ENCODE measurements at places on chromosomes 1 and 21.

DNA sequence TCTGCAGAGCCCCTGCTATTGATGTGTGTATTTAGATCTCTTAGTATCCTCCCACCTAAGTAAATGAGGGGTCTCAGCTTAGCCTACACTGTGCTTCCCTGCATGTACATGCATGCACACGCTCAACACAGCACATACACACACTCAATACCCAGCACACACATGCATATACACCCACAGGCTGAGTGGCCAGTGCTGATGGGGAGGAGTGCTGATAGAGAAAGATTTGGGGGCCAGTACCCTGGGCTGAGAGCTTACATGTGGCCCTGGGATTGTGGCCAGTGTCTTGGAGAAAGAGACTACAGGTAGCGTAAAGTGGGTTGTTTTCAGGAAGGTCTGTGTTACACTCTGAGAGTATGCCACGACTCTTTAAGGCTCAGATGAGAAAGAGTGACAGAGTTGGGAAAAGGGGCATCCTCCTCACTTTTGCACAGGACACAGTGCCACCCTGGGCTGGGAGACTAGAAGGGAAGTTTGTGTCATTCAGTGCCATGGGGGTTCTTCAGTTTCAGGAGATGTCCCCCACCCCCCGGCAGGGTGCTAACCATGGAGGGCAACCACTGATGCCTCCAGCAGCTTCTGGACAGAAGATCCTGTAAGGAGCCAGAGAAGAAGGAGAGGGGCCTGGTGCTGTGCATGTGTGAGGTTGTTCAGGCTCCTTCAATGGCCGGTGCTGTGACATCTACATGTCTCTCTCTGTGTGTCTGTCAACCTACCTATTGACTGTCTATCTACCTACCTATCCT is 166.8 kb downstream of the RHOU start:
- DNase-seq = no peak

- DNase-seq = no peak
Observed at GRCh38 chr21:26513212-26513611, 59.9 kb downstream of the CYYR1 start.

DNA sequence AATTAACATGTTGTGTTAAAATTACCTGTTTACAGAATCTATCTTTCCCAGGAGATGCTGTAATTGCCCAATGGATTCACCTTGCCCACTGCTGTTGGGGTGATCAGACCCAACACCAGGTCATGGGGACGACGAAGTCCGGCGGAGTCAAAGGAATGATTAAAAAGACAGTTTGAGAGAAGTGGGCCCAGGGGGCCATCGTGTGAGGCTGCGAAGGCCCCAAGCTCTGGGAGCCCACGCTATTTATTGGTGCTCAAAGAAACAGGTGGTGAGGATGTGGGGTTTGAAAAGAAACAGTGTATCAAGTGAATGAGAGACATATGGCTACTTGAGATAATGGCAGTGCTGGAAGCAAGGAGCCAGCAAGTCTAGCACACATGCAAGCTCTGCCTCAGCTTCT is 16.3 kb upstream of the L1TD1 start:
- DNase-seq = peak; percentile 21

- no peak for DNase-seq
Observed at GRCh38 chr1:51570063-51570710, 46.7 kb upstream of the OSBPL9 start.

DNA sequence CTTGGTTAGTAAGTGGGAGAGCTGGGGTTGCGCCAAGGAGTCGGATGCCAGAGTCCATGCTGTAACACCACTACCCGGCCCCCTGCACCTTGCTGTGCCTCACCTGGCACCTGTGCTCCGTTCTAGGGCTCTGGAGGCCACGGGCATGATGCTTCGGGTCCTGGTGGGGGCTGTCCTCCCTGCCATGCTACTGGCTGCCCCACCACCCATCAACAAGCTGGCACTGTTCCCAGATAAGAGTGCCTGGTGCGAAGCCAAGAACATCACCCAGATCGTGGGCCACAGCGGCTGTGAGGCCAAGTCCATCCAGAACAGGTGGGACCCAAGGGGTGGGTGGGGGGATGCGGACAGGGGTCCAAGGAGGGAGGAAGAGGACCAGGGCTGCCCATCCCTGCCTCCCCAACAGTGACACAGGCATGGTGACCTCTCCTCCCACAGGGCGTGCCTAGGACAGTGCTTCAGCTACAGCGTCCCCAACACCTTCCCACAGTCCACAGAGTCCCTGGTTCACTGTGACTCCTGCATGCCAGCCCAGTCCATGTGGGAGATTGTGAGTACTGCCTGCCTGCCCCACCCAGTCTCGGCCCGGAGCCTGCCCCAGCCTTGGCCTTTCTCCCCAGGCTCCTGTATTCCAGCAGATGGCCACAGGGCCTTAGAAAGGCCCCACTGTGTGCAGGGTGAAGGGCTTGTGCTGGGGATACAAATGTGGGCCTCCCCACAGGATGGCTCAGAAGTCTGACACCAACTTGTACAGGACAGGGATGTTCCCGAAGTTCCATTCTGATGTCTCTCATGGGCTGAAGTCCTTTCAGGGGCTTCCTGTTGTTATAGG is 9.6 kb upstream of the HTR6 start:
- peak; percentile 49 for DNase-seq

DNA sequence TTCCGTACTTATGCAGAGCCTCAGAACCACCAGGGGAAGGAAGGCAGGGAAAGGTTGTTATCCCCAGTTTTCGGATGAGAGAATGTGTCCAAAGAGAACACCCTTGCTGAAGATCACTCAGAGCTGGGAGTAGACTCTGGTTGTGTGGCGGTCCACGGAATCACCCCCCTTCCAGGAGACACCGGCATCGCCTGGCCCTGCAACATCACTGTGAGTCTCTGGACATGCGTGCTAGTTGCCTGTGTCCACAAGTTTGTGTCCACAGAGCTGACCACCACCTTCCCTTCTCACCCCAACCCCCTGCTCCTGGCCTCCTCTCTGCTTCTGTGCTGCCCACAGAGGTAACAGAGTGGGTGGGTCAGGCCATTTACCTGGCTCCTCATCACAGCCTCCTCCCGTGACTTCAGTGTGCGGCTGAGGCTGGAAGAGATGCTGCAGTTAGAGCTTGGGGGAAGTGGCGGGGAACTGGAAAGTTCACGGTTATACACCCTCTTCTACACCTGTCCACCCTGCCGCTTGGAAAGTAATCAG is 7.3 kb downstream of the MYBPH start:
- no peak for DNase-seq

DNA sequence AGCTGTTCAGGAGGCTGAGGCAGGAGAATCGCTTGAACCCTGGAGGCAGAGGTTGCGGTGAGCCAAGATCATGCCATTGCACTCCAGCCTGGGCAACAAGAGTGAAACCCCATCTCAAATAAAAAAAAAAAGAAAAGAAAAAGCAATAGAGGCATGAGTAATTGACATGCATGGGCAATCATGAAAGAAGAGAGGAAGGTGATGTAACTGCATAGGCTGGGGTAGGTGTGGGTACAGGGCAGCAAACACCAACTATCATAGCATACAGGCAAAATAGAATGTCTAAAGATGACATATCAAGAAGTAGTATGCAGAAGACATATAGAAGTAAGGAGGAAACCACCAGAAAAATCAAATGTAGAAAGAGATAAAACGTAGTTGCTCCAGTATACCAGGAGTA is 19.0 kb upstream of the MGST3 start:
- DNase-seq = no peak

- DNase-seq = no peak
Observed at GRCh38 chr1:8370905-8371315, 53.0 kb downstream of the SLC45A1 start.

DNA sequence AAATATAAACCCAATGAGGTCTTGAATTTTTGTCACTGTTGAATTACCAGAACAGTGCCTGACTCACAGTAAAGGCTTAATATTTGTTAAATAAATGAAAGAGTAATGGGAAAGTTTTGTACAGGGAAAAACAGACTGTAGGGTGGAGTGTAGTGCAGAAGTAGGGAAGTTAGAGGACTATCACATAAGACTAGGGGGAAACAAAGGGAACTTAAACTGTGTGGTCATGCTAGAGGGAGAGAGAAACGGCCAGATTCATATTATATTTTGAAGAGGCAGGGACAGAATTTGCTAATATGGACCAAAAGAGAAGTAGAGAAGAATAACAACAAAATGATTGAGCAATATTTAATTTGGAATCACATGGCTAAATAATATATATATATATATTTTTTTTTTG is 14.8 kb downstream of the CTSK start:
- DNase-seq = no peak

DNA sequence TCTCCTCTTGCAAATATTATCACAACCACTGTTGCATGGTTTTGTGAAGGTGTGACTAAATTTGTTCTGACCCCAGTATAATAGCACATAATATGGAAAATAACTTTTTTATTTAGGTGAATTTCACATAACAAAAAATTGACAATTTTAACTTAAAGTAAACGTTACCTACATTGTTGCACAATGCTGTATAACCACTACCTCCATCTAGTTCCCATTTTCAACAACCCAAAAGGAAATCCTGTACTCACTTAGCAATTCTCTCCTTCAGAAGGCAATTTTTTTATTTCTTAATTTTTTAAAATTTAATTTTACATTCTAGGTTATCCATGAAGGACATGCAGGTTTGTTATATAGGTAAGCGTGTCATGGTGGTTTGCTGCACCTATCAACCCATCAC is 95.2 kb downstream of the KCNJ6 start:
- DNase-seq = no peak

DNA sequence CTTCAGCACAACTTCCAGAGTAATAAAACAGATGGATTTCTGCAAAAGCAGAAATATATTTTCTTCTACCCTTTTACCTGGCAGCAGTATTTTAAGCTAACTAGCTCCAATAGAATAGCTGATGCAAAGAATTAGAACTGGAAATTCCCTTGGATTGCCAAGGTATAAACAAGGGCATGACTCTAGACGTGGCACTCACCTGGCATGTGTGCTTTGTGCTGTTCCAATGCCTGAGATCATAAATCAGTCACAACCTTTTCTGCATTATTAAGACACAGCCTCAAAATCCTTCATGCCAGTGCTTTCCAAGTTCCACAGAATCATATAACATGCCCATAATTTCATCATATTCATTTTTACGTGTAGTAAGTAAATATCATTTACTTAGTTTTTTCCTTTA is 1048.7 kb downstream of the ADGRL2 start:
- no peak for DNase-seq

GRCh38 chr1:100703716-100704115 is 15.8 kb upstream of the VCAM1 start:
- DNase-seq = no peak

DNA sequence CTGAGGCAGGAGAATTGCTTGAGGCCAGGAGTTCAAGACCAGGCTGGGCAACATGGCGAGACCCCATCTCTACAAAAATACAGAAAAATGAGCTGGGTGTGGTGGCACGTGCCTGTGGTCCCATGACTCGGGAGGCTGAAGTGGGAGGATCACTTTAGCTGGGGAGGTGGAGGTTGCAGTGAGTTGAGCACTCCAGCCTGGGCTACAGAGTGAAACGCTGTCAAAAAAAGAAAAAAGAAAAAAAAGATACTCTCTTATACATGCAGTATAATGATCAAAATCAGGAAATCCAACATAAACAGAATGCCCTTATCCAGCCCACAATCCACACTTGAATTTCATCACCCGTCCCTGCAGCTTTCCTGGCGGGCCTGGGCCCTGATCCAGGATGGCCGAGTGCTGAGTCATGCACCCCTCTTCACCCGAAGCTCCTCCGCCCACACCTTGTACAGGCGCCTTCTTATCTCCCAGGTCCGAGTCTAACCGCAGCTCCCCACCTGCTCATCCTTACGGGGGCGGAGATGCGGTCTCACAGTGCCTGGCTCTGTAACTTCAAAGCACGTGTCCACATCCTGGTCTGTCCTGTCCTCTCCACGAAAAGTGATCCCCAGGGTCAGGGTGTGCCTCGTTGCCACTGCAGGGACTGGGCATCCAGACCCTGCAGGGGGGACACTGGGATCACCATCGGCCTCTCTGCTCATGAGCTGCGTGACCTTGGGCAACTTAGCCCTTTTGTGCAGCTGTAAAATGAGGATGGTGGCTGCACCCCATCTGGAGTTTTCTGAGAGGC is 120.2 kb upstream of the SLC45A1 start:
- DNase-seq = no peak

DNA sequence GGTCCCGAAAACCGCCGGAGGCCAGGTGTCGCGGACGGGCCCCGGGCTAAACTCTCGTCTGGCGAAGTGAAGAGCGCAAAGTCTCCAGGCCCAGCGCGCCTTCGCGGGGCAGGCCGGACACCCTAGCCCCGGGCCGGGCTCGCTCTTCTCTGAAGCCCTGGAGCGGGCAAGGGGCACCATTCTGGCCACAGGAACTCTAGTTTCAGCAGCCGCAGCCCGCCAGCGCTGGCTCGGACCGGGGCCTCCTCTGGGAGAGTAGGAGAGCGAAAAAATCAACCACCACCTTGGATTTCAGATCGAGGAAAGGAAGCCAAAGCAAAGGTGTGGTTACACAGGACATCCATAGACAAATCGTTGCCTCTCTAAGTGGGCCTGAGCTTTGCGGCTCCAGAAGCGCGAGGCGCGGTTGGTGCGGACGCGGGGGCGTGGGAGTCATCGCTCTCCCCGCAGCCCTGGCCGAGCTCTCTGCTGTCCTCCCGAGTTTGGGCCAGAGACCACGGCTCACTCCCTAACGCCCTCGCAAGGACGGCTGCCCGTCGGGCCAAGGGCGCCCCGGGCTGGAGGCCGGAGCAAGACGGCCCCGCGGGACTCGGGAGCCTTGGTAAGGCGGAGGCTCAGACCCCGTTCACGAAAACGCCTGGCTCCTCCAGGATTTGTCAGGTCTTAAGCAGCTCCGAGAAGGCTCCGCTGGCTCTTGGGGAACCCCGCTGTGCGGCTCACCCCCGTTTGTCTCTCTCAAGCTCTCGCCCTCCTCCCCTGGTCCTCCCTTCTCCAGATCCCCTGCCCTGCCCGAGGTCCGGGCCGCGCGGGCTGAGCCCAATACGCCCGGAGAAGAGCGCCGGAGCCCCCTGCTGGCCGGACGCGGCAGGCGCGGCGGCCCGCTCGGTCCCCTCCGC is 132.9 kb upstream of the DPYD start:
- peak; percentile 65 for DNase-seq

DNA sequence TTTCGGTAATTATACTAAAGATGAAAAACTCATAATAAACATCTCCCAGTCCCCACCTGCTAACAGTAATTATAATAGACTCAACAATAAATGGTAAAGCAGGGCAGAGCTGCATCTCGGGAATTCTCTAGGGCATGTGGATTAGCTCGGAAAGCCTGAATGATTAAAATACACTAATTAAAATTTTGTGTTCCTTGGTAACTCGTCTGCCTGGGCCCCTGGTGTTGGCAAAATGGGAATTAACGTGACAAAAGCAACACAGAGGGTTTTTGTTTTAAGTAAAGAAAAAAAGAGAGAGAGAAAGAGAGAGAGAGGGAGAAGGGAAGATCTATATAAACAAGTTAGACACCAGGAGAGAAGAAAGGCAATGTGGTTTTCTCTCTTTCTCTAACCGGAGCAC is 62.1 kb downstream of the CASZ1 start:
- DNase-seq = peak; percentile 52

GRCh38 chr1:71044833-71045232 is 2.8 kb downstream of the PTGER3 start:
- DNase-seq = no peak

DNA sequence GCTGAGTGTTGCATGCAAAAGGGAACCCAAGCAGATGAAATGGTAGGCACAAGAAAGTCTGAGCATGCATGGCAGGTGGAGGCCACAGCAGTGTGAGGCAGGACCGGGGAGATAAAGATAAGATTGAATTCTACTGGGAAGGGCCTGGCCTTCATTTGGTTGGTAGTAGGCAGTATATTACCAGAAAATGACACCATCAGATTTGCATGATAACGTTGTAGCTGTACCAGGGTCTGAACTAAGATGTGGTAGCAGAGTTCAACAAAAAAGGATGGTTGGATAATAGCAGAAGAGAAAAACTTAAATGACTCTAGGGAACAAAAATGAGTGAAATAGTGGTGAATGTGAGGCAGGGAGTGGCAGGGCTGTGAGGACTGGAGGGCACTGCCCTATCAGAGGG is 75.6 kb upstream of the DNAJC6 start:
- no peak for DNase-seq

Data from NCI-H1417 (cell line).